GM06990 (cell line): ENCODE measurements at places on chromosomes 11 and 22.

- DNase-seq: no peak
Measured at GRCh38 chr11:127994736-127995135, 592.6 kb downstream of the ETS1 start.

- DNase-seq: no peak
Measured at GRCh38 chr11:70568035-70568813, 169.9 kb downstream of the CTTN start.

- no peak for DNase-seq
Measured at GRCh38 chr11:9617940-9618339, 44.5 kb downstream of the WEE1 start.

- peak; percentile 89 for DNase-seq
Measured at GRCh38 chr11:86244063-86244521, 461 bp upstream of the EED start.

DNA sequence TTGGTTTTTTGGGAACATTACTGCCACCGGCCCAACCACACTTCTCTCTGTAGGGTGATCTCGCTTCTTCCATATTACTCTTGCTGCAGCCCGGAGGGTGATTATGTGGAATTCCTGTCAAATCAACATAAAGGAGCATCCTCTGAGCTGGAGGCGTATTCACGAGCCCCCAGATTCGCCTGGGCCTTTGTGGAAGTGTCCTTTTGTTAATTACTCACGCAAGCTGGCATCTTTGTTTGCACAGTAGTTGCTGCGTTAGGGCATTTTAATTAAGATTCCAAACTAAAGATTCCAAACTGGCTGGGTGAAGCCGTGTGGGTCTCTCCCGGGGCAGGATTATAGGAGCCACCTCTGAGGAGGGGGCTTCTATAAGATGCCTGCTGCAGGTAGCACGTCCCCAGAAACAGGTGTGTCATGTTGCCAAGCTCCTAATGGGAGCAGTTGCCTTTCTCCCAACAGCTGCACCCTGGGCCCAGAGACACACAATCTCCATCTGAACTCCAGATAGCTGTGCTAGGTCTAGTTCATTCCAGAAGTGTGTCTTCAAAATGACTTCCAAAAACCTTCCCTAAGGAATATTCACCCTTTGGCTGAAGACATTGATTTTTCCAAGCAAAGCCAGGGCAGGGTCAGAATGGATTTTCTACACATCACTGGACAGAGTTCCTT is 40.9 kb downstream of the SHISAL1 start:
- DNase-seq: no peak

DNA sequence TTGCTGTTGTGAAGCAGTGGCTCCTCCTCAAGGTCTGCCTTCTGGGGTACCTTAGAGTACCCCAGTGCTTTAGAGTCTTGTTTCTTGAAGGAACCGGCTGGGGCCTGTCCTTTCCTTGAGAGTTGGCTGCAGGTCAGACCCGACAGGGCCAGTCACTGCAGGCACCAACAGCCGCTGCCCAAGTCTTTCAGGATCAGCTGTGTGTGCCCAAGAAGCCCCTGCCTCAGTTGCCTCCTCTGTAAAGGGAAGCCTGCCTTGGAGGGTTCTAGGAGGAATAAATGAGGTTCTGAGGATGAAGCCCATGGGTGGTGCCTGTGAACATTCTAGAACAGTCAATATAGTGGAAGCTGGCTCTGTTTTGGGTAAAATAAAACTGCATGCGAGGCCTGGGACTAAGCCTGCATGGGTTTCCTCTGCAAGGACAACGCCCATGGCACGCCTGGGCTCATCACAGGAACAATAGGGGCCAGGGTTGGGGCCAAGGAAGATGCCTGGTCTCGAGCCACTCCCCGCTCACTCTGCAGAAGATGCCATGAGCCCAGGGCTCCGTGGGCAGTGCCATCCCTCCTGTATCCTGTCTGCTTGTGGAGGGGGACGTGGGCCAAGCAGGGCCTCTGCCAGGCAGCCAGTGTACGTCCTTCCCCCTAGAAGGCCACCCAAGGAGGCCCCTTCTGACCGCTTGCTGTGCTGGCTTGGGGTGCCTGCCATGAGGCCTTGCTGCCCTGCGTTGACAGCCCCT is 81.6 kb downstream of the MED15 start:
- DNase-seq: peak; percentile 19

GRCh38 chr22:44424359-44424682 is 73.7 kb downstream of the RTL6 start:
- no peak for DNase-seq

- DNase-seq: no peak
Measured at GRCh38 chr11:8652140-8652539, 30.3 kb downstream of the TRIM66 start.

DNA sequence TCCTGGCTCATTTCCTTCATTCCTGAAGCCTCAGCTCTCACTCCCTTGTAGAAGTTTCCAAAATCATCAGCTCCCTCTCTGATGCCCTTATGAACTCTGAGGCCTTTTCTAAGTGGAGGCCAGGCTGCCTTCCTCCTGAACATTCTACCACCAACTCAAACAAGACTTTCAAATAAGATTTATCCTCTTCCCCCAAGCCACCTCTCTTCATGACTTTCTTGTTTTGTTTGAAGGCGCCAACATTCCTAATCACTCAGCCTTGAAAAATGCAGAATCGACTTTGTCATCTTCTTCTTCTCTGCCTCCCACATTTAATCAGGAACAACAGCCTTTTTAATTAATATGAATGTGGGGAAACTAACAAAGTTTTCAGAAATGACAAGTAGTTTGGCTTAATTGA is 927.9 kb downstream of the OPCML start:
- DNase-seq: no peak

DNA sequence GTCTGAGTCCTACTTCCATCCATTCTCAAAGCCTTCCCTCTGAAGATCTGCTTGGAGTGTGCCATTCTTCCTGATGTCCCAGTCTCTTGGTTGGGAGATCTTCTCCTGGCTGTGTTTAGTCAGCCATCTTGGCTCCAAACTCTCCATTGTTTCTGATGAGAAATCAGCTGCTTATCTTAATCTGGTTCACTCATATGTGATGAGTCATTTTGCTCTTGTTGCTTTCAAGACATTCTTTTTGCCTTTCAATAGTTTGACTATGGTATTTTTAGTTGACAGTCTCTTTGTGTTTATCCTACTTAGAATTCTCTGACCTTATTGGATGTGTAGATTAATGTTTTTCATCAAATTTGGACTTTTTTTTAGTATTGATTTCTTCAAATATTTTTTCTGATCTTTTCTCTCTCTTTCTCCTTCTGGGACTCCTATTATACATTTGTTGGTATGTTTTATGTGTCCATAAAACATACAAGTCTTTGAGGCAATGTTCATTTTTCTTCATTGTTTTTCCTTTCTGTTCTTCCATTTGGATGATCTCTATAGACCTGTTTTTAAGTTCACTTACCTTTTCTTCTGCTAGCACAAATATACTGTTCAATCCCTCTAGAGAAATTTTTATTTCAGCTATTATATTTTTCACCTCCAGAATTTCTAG is 77.2 kb upstream of the CLPB start:
- DNase-seq: no peak

DNA sequence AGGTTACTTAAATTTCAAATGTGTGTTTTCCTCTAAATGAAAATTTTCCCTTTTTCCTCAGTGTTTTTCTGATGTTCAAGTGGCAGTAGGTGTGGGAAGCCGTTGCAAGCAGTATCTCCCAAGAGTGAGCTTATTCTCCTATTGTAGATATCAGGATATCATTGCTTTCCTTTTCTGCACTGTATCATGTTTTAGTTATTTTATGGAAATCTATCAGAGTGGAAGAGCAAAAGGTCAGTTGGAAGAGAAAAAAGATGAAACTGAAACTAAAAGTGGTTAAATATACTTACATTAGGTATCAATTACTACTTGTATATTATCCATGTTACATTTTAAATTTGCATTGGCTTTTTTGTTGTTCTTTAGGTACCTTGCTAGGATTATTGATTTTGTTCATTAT is 57.0 kb downstream of the PDE3B start:
- DNase-seq: no peak

DNA sequence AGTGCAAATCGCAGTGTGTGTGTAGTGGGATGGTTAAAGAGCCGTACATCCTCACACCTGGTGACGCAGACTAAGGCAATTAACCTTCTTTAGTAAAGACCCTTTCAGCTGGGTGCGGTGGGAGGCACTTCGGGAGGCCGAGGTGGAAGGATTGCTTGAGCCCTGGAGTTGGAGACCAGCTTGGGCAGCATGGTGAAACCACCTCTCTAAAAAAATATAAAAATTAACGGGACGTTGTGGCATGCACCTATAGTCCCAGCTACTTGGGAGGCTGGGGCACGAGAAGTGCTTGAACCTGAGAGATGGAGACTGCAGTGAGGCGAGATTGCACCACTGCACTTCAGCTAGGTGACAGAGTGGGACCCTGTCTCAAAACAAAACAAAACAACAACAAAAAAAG is 31.5 kb downstream of the ZBTB16 start:
- DNase-seq: no peak

GRCh38 chr11:64234647-64235379 is 429 bp downstream of the VEGFB start:
- DNase-seq: peak; percentile 63

- no peak for DNase-seq
Measured at GRCh38 chr22:25853078-25853477, 111.1 kb downstream of the MYO18B start.

DNA sequence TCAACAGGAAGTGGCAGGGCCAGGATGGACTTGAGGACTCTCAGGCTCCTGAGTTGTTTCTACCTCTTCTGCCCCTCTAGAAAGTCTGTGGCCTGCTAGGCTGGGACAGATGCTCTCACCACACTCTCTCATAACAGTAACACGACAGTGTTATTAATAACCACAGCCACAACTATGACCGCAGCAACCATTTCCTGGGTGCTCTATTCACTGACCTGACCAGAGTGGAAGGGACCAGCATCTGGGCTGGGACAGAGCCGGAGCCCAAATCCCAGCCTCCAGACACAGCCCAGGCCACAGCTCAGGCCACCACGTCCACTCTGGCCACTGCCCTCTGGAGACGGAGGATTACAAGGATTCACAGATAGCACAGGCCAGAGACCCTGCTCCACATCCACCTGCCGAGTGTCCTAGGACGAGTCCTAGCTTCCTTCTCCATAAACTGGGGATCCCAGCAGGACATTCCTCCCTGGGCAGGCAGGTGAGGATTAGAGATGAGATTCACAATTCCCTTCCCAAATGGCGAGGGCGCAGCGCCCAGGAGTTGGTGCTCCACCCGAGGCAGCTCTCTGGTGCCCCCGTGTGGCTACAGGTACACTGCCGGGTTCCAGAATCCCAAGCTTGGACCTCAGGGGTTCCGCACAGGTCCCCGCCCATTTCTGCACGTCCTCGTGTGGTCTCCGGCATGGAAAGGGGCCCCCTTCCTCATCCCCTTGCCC is 7.1 kb downstream of the PNPLA5 start:
- peak; percentile 66 for DNase-seq

DNA sequence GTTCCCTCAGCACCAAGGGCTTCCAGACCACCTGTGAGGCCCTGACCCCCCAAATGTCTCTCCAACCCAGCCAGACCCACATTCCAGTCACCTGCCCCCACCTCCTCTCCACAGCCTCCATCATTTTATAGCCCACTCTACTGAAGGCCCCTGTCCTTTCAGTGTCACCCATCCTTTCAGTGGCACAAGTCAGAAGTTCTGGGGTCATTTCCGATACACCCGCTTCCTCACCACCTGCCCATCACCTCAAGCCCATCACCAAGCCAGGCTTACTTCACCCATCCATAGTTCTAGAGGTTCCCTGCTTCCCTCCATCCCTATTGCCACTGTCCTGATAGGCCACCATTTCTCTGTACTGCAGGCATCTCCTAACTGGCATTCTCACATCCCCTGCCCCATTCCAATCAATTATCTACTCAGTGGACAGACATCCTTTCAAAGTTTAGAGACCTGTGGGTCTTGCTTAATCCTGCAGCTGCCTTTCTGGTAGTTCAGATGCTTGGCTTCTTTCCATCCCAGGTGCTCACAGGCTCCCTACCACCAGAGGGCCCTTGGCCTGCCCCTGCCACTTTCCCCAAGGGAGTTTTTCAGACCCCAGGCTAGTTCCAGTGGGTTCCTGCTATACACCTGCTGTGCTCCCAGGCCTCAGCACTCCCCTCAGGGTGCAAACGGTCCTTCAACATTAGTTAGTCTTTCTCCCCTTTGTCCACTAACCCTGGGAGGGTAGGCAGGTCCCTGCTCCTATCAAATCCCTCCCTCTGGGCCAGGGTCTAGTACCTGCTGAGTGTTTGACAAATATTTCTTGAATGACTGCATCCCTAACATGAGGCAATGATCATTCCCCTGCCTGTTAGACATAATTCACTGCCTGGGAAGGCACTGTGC is 7.6 kb downstream of the KCNQ1OT1 start:
- no peak for DNase-seq

GRCh38 chr11:126265811-126266210 is 2.9 kb downstream of the SRPRA start:
- DNase-seq: no peak

DNA sequence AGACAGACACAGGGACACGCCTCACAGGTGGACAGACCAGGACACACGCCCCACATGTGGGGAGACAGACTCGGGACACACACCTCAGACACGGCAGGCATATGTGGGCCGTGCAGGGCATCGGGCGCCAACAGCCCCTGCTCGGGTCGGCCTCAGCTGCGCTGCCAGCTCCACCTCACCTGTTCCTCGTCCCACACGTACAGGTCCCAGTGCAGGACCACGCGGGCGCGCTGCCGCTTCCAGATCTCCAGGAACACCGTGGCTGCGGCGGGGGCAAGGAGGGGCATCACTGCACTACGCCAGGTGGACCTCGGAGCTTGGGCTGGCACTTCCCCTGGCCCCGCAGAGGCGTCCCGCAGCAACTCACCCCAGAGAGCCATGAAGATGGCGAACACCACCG is 12.4 kb downstream of the ANO9 start:
- no peak for DNase-seq

- no peak for DNase-seq
Measured at GRCh38 chr11:120184946-120185705, 25.7 kb upstream of the OAF start.

DNA sequence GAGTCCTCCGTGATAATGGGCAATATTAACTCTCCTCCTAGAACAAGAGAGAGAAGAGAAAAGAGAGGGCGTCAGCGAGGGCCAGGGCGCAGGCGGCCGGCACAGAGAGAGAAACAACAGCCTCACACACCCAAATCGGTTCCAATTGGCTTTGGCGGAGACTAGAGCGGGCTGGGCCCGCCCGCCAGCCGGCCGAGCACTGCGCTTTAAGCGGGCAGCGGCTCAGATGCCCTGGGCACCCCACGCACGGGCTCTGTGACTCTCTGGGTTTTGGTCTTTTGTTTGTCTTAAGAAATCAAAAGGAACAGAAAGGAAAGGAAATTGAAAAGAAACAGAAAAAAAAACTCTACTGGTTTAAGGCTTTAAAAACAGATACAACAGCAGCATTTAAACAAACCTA is 17.0 kb downstream of the SLC22A12 start:
- no peak for DNase-seq

GRCh38 chr22:49789289-49790141 is 38.2 kb downstream of the BRD1 start:
- no peak for DNase-seq

- DNase-seq: no peak
Measured at GRCh38 chr11:77672264-77672663, 34.7 kb upstream of the CLNS1A start.

GRCh38 chr22:26842103-26842502 is 184.7 kb downstream of the MIAT start:
- no peak for DNase-seq
